ENCODE measurements at places on chromosomes 11 and 22. TPM values are rescaled to one million over a fixed set of nuclear protein-coding genes. Genes with fewer than 3 reads are reported as not detected.

ANO9 gene
- total RNA-seq, result 94.0 TPM

RTL10 gene
- total RNA-seq, result 20.2 TPM

ST3GAL4 gene
- total RNA-seq, result 2.8 TPM

DNAL4 gene
- total RNA-seq, result 6.7 TPM

DNAJB7 gene
- total RNA-seq, result not detected

IL10RA gene
- 269 TPM for total RNA-seq

GLYAT gene
- not detected for total RNA-seq

BTG4 gene
- not detected for total RNA-seq

MFRP gene
- total RNA-seq, result not detected

C11orf42 gene
- total RNA-seq, result not detected

TMEM123 gene
- 495 TPM for total RNA-seq

SORL1 gene
- total RNA-seq, result 179 TPM

TENM4 gene
- 0.32 TPM for total RNA-seq

PNPLA5 gene
- not detected for total RNA-seq

DNA sequence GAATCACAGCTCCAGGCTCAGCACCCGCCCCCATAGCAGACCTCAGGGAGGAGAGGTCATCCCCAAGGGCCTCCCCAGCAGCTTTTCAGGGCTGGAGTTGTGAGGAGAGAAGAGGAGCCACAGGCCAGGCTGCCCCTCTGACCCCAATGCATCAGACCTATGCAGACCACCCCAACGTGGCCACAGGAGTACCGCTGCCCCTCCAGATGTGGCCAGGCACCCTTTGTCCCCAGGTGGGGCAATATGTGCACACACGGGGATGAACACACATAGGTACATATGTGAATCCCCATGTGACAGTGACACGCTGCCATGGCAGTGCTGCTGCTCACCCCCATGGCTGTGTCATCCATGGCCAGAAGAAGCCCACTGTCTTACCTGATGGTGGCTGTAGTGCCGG, 10.9 kb downstream of the USH1C start:
- no peak for DNase-seq

- DNase-seq, result peak; percentile 87
These were observed at the start of gene MTMR3 for GRCh38 chr22:29883045-29883774. Gene MTMR3, plus strand, starts transcription at chr22:29883174. Its CDS starts 87,886 bp downstream, at chr22:29971060.

GRCh38 chr22:17115236-17115635, 5.9 kb downstream of the TMEM121B start:
- no peak for DNase-seq

GRCh38 chr11:127640561-127641451, 640.2 kb upstream of the KIRREL3 start:
- DNase-seq, result no peak

- DNase-seq, result no peak
These were observed 596.0 kb upstream of the B3GAT1 start for GRCh38 chr11:135008001-135008405.

DNA sequence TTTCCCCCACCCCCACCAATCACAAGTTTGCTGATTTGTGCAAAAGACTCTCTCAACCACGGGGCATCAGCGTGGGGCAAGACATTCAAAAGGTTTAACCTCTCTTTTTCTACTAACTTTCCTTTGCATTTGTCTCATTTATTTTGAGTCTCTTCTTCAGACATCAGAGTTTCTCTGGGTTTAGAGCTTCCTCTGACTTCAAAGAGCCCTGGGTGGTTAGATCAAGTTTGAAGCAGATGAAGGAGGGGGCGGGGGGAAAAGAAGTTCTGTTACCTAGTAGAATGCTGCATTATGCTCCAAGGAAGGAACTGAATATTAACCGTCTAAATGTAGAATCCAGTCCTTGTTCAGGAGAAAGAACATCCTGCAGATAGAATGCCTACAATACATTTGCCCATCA, 24.5 kb downstream of the GAS2 start:
- DNase-seq, result peak; percentile 74

DNA sequence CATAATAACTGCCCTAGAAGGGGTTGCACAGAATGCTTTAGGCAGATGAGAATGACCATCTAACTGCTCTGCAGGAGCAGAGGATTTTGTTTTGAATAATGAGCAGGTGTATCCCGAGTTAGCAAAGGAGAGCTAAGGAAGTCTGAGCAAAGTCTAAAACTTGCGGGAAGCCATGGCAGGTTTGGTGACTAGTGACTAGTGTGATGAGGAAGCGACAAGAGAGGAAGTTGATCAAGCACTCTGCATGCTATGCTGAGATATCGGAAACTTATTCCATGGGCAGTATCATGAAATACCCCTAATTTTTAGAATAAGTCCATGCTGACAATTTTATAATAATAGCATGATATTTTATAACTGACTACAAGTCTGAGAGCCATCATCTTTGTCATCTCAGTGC, 12.9 kb downstream of the OLFML1 start:
- no peak for DNase-seq

DNA sequence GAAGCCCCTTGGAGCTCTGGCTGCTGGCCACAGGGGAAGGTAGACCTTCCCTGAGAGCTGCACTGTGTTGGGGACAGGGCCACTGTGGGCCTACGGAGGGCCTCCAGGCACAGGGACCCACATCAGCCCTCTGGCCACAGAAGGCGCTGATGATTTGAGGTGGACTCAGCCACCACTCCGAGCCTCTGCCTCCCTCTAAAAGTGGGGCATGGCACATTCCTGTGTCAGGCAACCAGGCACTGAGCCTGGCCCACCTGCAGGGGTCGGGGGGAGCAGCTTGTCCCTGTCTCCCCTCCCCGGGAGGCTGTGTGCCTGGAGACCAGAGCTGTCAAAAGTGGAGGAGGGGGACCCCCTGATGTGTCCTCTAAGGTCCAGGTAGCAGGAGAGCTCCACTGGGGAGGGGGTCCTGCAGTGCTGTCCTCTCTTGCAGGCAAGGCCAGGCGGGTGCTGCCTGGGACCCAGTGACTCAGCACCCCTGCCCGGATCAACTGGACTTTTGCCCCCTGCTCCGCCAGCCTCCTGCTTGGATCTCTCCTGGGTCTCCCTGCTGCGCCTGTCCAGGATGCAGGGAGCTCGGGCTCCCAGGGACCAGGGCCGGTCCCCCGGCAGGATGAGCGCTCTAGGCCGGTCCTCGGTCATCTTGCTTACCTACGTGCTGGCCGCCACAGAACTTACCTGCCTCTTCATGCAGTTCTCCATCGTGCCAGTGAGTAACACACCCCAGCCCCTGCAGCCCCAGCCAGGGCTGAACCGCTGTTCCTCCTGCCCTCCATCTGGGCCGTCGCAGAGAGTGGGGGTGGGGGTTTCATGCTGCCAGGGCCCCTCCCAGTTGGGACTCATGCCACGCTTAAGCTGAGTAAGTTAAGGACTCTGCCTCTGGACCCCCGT, 17.5 kb upstream of the CDKN1C start:
- no peak for DNase-seq

- DNase-seq, result peak; percentile 75
These were observed 703 bp downstream of the POGLUT3 start for GRCh38 chr11:108497317-108498045.

DNA sequence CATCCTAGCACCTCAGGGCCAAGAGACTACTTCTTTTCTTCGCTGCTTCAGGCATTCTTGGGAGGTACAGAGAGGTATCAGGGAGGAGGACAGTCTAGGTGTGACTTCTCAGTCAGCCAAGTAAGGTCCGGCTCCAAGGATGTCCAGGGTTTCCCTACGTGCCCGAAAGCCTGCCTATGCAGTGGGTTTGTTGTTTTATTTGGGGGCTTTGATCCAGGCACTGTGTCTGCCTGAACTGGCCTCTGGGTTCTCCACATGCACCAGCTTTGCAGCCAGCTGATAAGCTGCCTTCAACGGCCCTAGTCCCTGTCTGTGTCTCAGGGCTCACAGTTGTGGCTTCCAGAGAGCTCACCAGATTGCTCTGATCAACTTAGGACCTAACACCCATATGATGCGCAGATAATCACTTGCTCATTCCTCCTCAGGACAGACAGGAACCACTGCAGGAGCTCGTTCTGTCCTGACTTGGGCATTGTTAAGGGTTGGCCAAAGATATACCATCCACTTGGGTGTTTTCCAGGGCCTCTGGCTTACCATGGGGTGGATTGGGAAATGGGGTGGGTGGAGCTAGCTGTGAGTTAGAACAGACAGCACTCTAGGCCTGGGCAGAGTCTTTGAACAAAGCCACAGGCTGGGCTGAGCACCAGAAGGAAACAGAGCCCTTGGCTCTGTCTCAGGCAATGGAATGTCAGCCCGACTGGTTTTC, 45.5 kb upstream of the CRYBB3 start:
- DNase-seq, result no peak

DNA sequence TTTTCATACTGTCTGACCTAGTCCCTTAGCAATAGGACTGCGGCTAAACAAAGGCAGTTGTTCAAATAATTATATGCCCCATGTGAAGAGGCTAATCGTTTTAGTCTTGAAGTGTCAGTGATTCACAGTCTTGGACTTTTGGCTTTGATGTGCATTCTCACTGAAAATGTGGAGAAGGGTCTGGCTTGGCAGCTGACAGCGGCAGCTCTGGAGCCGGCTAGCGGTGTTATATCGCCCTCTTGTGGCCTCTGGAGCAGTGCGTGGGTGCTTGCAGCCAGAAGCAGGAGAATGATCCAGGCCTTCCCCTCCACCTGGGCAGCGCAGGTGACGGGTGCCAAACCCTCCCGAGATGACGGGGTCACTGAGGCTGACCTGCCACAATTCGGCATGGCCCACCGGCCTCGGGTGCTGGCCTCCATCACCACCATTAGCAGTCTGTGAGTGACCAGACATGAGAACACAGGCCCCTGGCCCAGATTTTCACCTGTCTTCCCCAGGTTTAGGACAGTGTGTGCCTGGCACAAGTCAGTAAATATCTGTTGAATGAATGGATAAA, 90.3 kb upstream of the PITPNB start:
- peak; percentile 71 for DNase-seq

- no peak for DNase-seq
These were observed 8.0 kb downstream of the CRY2 start for GRCh38 chr11:45855308-45855707.

- no peak for DNase-seq
These were observed 202.7 kb upstream of the MPPED2 start for GRCh38 chr11:30788849-30789248.

- DNase-seq, result no peak
These were observed 923.3 kb downstream of the KCNA4 start for GRCh38 chr11:29093416-29094120.

DNA sequence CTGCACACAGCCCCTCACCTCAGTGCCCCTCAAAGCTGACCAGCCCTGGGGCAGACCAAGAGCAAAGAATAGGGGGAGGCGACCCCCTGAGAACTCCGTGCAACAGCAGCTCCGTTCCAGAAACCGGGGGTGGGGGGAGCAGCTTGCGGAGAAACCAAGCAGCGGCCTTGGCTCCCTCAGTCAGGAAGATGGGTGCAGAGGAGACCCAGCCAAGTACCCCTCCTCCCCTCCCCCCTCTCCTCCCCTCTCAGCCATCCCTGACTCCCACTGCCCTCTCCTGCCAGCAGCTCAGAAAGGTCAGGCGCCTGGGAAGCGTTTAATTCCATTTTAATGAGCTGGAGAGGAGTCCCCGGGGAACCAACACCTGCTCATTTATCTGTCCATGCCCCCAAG, 78.9 kb downstream of the PDE2A start:
- no peak for DNase-seq

DNA sequence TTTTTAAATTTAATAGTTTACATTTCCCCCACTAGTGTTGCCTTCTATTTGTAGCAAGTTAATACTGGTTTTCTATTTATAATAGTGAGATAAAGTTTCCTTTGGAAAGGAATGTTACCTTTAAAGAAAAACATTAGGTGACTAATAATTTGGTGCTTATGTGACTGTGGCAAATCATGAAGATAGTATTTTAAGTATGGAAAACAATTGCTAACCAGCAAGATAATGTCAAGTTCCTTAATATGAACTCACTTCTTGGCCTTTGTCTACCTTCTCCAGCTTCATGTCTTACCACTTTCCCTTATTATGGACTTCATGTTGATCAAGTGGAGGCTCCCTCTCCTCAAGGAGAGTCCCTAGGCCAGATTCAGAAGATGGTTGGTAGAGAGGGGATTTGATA, 27.2 kb downstream of the ARHGEF12 start:
- no peak for DNase-seq

DNA sequence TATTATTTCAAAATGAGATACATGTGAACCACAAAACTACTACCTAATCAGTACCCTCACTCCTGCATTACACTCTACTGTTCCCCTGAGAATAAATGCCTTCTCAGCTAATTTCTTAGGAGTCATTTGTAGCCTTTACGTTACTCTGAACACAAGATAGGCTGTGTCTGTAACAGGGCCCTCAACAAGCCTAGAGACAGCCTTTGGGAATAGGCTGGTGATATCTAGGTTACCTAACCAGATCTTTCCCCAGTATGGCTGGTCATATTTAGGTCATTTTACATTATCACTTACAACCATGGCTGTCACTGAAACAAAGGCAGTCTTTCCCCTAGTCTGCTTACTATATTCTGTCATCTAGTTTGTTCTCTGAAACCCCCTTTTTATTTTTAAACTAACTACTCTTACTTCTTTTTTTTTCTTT, 14.2 kb downstream of the ATM start:
- no peak for DNase-seq

DNA sequence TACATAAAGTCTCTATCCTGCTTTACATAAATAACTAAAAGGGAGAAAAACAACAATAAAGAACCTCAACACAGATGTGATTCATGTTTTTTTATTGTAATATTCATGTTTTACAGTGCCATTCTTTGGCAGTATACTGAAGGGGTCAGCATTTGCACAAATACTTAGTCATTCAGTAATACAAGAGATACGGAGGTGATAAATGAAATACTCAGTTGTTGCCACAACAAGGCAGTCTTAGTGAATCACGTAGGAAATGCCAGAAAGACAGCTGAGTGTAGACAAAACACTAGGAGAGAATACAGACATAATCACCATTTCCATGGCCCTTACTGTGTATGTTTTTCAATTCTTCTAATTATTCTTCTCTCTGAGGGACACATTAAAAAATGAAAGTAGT, 910.4 kb downstream of the METTL15 start:
- no peak for DNase-seq

DNA sequence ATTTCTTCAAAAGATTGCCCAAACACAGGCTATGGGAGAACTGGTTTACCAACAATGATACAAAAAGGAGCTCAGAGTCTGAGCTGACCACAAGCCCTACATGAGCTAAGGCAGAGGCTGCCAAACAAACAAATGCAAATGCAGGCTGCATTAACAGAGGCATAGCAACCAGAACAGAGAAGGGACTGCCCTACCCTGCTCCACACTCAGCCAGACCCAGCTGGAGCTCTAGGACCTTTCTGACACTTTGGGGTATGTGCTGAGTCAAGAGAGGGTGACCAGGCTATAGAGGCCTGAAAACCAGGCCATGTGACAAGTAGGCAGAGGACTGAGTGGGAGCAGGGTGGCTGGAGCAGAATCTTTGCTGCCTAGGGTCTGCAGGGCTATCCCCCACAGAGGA, 17.8 kb upstream of the P2RY2 start:
- DNase-seq, result no peak

- no peak for DNase-seq
These were observed 4.2 kb downstream of the MYBPC3 start for GRCh38 chr11:47348131-47348802.

DNA sequence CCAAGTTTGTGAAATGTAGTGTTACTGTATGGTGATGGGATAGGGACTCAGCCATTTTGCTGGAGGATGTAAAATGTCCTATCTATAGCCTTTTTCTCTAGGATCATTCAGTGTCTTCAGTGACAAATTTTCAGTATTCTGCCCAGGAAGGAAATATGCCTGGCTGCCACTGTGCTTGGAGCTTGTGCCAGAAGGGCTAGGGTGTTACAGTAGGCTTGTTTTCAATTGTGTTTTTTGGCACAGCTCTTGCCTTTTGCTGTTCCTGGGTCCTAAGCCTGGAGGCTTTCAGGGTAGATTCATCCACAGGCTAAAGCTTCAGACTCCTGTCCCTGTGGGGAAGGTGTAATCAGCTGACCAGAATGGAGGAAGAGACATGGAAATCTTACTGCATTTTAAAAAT, 22.0 kb upstream of the PHOX2A start:
- DNase-seq, result no peak

GRCh38 chr11:16296273-16296672, 60.1 kb downstream of the SOX6 start:
- no peak for DNase-seq
